ENCODE measurements at places on chromosomes 3 and 15.

DNA sequence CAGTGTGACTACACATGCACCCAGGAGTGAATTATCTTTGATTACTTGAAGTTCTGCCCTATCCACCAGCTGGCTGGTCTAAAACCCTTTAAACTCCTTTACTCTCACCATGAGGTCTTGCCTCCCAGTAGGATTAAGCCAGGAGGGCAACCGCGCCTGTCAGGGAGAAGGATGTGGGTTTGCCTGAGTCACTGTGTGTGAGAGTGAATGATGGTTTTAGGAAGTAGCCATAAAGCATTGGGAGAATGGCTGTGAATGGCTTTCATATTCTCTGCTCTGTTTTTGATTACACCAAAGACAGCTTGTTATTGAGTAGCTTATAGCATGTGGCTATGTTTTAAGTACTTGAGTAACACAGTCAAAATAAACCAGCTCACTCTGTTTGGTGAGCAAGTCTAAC, 637.7 kb upstream of the TBL1XR1 start:
- peak; percentile 43 for DNase-seq

GRCh38 chr3:150247441-150247840, 160.7 kb upstream of the TSC22D2 start:
- no peak for DNase-seq

- DNase-seq = no peak
These were observed 80.7 kb upstream of the ATP10A start for GRCh38 chr15:25943831-25944230.

DNA sequence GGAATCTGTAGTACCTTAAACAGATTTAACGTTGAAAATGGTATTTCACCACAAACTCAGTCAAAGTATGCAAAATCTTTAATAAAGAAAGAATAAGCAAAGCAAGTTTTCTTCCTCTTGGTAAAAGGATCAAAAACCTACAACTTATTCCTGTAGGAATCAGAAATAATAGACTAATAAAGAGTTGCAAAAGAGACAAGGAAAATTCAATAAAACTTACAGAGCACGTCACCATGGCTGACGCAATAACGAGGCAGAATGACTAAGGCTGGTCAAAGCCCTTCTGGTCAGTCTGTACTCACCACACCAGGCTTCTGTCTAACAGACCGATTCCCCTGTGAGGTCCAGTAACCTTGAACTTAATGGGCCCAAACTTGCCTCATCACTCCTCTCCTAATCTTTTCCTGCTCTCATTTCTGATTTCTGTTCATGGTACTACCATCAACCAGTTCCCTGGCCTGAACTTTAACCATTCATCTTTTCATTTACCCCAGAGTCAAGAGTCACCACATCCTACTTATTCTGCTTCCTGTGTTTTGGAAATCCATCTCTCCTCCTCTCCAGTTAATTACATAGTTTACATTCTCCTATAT, 5.0 kb downstream of the MASP1 start:
- no peak for DNase-seq

DNA sequence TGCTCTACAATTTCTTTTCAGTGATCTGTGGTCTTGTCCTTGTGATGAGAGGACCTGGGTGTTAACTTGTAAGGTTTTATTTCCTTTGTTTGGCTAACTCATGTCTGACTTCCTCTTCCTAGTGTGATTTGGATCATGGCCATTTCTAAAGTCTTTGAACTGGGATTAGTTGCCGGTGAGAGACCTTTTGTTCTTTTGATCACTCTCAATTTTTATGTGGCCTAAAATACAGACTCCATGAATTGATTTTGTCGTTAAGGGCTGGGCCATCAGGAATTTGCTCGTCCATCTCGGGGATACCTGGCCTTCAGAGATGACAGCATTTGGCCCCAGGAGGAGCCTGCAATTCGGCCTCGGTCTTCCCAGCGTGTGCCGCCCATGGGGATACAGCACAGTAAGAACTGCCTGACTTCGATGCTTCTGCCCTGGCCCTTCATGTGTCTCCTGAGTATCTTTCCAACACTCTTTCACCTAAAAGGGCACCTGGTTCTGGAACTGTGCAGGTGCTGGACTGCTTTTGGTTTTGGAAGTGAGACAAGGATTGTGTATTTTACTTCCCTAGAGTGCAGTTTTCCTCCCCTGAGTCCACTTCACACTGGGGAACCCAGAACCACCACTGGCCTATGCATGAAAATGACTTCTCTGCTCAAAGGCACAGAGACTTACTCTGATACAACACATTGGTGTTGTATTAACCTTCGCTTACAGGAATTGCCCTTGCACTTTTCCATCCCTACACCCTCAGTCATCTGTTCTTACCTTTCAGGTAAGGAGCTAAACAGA, 13.1 kb upstream of the LRRC2 start:
- DNase-seq = no peak

GRCh38 chr15:33124279-33124678, 70.2 kb downstream of the FMN1 start:
- no peak for DNase-seq

- no peak for DNase-seq
These were observed 77.1 kb upstream of the PRTG start for GRCh38 chr15:55820043-55820442.

GRCh38 chr3:56938530-56938929, 121.9 kb upstream of the SPATA12 start:
- DNase-seq = no peak

GRCh38 chr15:96276438-96277210, 53.9 kb upstream of the NR2F2 start:
- DNase-seq = no peak

GRCh38 chr3:52256622-52257021, 11.1 kb downstream of the PPM1M start:
- no peak for DNase-seq

GRCh38 chr3:133711013-133711412, 35.2 kb upstream of the TF start:
- DNase-seq = no peak

- no peak for DNase-seq
These were observed 59.4 kb upstream of the PRR23C start for GRCh38 chr3:139104062-139104461.

DNA sequence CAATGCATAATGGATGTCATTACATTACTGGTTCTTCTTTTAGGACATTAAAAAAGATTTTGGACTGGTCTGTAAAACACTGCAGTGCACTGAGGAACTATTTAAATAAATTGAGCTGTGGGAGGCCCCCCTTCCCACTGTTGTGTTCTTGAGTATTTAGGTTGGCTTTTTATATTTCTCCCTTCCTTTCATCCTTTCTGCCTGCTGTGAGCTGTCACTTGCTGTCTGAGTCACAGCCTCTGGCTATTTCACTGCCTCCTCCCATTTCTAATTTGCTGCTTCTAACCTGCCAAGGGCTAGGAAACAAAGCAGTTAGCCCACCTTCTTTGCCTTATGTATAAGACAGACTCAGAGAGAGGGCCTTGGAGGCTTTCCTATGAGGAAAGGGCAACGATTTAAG, 89.0 kb upstream of the FNDC3B start:
- no peak for DNase-seq

DNA sequence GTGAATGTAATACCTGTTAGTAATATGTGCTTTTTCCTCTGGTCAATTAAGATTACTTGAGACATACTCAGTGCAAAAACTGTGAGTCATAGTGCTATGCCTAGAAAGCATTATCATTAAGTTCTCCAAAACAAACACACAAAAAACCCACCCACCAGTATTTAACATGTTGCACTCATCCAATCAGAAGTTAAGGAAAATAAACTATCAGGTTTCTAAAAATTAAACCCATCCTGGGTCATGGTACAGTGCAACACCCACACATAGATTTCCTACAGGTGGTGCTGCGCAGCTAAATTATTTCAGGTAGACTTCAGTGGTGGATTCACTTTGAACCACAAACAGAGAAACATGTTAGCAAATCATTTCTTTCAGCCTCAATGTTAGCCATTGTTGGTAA, 264.4 kb upstream of the VEPH1 start:
- no peak for DNase-seq

- DNase-seq = no peak
These were observed 151.0 kb downstream of the FAM43A start for GRCh38 chr3:194836661-194837060.

GRCh38 chr15:97661796-97662195, 298.7 kb upstream of the ARRDC4 start:
- no peak for DNase-seq

DNA sequence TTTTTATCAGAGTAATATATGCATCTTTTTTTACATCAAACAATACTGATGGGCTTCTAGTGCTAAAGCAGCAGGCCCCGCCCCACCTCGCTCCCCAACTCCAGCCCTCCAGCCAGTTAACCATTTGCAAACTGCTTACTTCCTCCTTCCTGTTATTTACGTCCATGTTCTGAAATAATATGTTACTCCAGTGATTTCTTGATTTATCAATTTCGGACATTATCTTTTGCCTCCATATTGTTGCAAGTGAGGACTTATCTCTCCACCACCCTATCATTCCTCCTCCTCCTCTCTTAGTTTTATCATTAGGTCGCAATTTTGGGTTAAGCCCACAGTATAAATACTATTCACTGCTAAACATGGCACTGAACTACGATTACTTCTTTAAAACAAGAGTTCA, 39.5 kb downstream of the ZNF710 start:
- no peak for DNase-seq

GRCh38 chr3:31635545-31635944, 102.8 kb downstream of the STT3B start:
- no peak for DNase-seq

DNA sequence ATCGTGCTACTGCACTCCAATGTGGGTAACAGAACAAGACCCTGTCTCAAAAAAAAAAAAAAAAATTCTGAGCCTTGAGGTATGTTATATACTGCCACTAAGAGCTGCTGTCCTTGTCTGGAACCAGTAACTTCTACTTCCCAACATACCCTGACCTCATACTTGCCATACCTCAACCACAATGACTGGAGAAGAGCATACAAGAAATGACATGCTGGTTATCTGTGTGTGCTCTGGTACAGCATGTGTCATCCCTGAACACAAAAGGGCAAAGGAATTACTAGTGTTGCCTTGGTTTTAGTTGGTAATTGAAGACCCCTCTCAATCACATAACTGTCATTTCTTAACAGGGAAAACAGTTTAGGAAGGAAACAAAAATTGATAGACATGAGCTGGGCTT, 54.5 kb downstream of the MRPS25 start:
- no peak for DNase-seq

DNA sequence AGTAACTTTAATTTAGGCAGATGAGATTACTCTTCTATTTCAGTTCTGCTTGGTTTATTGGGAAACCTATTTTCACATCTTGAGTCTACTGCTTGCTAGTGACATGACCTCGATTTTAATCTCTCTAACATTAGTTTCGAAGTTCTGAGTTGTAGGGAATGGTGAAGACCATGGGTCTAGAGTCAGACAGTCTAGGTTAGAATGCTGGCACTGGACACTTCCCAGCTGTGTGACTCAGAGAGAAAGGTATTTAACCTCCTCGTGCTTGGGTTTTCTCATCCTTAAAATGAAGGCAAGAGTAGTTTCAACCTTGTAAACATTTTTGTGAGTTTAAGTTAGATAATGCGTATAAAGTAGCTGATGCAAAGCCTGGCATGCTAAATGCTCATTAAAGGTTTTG, 422.1 kb downstream of the GRM7 start:
- no peak for DNase-seq

DNA sequence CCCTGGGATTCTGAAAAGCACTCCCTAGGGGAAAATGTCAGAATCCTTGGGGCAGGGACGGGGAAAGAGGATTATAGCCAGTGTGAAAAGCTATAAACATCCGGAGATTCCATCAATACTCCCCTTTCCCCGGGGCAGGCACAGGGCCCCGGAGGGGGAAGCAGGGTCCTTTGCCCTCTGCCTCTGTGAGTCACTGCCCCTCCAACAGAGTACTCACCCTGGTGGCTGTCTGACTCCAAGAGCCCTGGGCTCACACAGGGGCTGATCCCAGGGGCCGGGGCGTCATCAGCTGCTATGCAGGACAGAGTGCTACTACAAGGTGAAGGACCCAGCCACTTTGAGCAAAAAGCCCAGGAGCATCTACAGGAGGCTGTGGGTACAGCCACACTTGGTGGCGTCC, 133.0 kb upstream of the PRR20G start:
- peak; percentile 31 for DNase-seq

- DNase-seq = no peak
These were observed 46.4 kb upstream of the TRA2B start for GRCh38 chr3:185984203-185984602.

DNA sequence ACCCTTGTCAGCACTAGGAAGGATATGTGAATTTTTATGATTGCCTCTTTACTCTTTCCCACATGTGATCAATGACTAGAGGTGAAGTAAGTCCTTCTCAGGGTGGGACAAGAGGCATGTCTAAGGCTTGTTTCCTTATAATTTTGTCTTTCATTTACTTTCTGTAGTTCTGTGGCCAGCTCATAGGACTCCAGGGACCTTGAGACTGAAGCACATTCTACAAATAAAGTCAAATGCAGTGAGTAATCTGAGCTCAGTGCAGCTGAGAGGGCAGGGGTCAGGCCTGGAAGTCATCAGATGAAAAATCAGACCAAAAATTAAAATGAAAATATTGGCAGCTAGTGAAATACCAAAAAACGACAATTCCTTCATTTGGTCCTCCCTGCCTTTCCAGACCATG, 424.7 kb upstream of the THBS1 start:
- DNase-seq = no peak

GRCh38 chr15:31867536-31868442, 162.5 kb upstream of the CHRNA7 start:
- DNase-seq = peak; percentile 69

DNA sequence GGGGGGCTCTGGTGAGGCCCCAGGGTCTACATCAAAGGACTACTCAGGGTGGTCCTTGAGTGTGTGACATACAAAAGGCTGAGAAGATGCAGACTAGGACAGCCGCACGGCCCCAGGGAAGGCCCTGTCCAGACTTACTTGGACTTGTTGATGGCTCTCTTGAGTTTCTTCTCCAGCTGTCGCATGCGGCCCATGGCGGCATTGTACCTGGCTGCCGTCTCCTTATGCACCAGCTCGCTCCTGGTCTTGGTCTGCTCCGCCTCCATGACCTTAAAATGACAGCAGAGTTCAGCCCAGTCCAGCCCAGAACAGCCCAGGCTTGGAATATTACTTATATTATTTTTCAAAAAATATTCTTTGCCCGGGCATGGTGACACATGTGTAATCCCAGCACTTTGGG, 56.0 kb downstream of the CAPN7 start:
- no peak for DNase-seq

DNA sequence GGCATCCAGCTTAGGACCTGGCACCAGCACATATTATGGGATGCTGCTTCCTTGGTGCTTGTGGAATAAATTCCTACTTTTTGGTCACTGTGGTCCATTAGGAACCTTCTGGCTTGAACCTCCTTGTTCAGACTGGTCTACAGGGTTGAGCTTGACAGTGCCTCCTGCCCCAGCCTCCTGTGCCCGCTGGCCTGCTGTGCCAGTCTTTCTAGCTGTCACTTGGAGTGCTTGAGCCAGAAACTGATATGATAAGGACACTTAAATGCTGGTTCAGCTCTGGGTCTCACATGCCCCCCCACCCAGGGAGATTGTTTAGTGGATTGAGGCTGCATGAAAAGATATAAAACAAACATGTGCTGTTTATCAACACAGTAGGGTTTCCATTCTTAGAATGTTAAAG, 147.8 kb downstream of the SLCO3A1 start:
- no peak for DNase-seq

DNA sequence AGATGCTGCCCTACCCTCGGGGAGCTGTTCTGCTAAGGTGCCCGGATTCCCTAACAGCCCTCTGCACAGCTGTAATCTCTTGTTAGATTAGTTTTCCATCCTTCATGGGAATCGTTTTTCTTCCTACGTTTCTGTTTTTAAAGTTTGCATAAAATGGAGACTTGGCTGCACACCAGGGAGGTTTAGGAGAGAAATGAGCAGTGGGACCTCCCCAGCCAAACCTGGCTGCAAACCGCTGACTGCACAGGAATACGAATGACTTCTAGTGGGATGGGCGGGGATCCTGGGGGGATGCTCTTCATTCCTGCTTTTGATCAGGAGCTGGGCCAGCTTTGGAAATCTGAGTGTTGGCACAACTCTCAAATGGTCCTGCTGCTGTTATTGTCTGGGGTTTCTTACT, 77.5 kb downstream of the THSD4 start:
- DNase-seq = no peak
